Right renal cortex interstitium (tissue), 3 donors: ENCODE measurements at places on chromosomes 4 and X. TPM values are rescaled to one million over a fixed set of nuclear protein-coding genes. Genes with fewer than 3 reads are reported as not detected.

DNA sequence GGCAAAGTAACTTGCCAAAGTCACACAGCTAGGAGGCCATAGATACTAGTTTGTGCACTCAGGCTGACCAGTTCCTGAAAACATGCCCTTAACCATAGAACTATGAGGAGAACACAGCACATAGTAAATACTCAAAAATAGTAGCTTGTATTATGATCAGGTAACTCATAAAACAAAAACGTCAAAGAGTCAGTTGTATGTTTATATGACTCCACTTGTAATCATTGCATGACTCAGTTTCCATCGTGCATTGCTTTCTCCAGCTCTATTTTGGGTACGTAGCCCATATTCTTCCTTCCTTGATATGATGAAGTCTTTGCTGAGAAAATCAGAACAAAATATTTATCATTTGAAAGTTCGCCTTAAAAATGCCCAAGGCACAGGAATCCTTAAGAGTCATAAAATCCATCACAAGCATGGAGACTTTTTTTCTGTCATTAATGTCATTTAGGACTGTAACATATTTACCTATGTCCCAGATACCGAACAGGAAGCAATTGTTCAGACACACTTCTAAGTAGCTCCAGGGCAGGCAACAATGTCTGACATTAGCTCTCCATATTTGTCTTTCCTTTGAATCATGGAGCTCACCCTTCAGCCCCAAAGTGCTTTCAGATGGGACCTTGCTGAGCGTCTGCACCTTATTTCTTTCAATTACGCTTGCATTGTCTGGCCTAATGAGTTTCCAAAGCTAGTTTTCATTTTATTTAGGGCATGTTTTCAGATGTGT is 11.2 kb upstream of the MID1 start:
- DNase-seq = no peak

ADGRL3 gene
- 24.5 TPM for polyA plus RNA-seq

GRCh38 chr4:17218786-17219185 is 293.1 kb downstream of the QDPR start:
- DNase-seq = no peak

DNA sequence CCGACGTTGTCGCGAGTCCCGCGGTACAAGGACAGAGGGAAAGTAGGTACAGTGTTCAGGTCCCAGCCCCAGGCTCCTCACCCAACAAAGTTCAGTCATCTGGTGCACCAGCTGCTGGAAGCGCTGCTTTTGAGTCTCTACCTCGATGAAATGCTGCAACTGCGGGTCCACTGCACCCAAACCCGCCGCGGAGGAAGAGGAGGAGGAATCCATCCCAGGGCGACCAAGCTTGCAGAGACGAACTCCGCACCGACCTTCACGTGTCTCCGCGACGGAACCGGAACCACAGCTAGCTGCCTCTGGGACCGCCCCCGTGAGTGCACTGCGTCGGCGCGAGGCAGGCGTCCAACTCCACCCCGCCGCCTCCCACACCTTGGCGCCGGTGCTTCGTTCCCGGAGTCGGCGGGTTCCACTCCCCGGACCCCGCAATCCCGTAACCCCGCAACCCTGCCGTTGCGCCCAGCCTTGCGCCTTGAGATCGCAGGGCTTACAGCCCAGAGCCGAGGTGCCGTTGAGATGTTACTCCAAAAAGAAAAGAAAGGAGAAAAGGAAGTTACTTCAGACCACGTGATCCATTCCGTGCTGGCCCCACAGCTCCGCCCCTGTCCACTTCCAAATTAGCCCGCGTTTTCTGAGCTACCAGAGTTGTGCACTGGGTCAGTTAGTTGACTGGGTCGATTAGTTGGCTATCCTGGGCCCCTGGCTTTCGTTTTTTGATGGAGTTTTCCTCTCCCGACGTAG is at the start of gene TIMM8A:
TIMM8A (minus strand) TSS at position 291 of the 741 bp plus-strand sequence; CDS start at position 213, 78 bp downstream.
- DNase-seq = peak; percentile 48

DNA sequence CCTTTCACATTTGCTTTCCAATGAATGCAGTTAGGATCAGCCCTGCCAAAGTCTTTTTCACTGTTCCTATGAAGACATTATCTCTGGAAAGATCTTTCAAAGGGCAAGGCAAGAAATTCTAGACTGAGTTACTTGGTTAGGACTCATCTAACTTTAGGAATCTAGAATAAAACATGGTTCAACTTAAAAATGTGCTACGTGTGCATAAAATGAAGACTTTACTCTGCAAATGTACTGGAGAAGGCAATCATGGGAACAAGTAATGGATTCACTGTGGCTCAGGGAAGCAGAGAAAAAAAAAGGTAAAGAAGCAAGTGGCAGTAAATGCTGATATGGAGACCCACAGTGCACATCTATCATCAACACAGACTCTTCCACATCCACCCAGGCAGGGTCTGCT is 297.4 kb downstream of the HNRNPD start:
- DNase-seq = no peak

DNA sequence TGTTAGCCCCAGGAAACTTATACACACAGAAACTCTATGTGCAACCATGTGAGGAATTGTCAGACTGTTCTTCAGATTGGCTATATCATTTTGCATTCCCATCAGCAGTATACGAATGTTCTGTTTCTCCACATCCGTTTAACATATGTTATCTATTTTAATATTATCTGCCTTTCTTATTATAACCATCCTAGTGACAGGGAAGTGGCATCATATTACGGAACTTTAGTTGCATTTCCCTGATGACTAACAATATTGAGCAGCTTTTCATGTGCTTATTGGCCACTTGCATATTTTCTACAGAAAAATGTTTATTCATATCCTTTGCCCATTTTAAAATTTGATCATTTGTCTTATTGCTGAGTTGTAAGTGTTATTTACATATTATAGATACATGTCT is 36.5 kb upstream of the IL15 start:
- DNase-seq = no peak

DNA sequence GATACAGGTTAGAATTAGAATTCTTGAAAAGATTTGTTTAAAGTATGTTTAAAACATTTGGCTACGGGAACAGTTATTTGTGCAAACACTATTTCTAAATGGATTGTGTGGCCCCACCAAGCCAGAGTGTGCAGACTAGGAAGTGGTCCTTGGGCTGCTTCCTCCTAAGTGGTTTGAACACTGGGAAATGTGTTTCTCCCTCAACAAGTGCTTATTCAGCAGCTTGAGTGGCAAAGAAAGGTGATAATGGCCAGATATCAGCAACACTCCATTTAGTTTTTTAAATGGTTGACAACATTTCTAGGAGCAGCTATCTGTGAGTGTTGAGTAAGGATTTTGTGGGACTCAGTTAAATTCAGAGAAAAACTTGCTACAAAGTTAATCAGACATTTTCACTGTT is 141.4 kb upstream of the LNX1 start:
- DNase-seq = no peak

ABCG2 gene
- 8.3 TPM for polyA plus RNA-seq

- DNase-seq = no peak
Measured at GRCh38 chrX:106404512-106404911, 207.3 kb upstream of the RADX start.

DNA sequence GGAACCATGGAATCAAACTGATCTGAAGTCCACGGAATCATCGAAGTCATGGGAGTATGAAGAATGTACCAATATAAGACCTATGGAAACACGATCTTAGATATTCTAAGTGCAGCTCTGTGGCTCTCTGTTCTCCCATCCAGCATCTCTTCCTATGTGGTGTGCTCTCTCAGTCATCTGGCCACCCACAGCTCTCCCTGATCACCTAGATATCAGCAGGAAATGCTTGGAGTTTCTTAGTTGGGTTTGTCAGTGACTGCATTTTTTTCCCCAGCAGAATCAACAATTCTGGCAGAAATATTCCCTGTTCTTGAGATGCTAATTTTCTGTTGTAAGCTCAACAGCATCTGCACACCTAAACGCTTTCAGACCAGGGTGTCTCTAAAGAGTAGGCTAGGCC is 94.1 kb downstream of the GC start:
- no peak for DNase-seq

DNA sequence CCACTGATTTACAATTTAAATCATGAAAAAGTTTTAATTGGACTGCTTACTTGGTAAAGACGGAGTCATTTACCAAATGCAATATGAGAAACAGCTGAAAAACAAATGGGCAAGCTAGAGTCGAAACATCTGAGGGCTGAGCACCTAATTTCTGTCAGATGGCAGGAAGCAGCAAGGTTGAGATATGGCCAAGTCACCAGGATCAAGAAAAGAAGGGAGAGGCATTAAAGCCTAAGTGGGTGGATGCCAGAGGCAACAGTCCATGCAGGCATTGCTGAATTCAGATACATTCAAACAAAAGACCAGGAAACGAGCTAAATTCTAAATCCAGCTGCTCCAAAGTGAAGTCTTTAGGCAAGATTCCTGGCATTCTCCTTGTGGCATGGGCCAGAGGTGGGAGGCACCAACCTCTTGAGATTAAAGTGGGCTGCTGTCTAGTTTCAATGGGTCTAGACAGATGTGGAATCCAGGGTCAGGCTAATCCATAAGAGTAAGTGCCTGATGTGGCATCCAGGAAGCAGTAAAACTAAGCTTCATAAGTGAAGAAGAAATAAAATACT is 8.0 kb upstream of the ARSJ start:
- no peak for DNase-seq

GRCh38 chr4:156654410-156654809 is 317.2 kb downstream of the PDGFC start:
- no peak for DNase-seq

CCNI gene
- 442 TPM for polyA plus RNA-seq

GRCh38 chrX:63761639-63762038 is 23.4 kb downstream of the ARHGEF9 start:
- no peak for DNase-seq

GRCh38 chr4:2862528-2862927 is 18.9 kb downstream of the ADD1 start:
- DNase-seq = no peak

TMPRSS11F gene
- not detected for polyA plus RNA-seq

TMPRSS11D gene
- not detected for polyA plus RNA-seq

DNA sequence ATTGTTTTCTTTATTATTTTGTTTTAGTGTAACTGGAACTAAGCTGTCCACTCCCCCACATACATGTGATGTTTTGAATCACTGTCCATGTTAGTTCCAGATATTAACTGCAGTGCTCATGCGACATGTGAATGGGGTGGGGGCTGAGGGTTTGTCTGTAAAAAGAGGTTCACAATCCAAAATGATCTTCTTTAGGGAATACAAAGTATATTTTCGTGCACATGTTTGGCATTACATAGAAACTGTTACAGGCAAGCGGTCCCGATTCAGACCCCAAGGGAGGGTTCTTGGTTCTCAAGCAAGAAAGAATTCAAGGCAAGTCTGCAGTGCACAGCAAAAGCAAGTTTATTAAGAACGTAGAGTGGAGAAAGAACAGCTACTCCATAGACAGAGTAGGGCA is 296.5 kb upstream of the CLNK start:
- no peak for DNase-seq

- no peak for DNase-seq
Measured at GRCh38 chr4:75566911-75567310, 11.0 kb downstream of the ODAPH start.

NLRP2B gene
- polyA plus RNA-seq = 0.07 TPM

MAGEA2B gene
- not detected for polyA plus RNA-seq

GRCh38 chr4:92270908-92271307 is 32.9 kb upstream of the GRID2 start:
- no peak for DNase-seq

DNA sequence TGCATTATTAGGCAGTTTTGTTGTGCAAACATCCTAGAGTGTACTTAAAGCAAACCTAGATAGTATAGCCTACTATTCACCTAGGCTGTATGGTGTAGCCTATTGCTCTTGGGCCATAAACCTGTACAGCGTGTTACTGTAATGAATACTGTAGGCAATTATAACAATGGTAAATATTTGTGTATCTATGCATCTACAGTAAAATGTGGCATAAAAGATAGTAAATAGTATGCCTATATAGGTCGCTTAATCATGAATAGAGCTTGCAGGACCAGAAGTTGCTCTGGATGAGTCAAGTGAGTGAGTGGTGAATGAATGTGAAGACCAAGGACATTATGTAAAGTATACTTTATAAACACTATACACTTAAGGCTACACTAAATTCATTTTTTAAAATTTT is 16.6 kb downstream of the USO1 start:
- DNase-seq = no peak

DNA sequence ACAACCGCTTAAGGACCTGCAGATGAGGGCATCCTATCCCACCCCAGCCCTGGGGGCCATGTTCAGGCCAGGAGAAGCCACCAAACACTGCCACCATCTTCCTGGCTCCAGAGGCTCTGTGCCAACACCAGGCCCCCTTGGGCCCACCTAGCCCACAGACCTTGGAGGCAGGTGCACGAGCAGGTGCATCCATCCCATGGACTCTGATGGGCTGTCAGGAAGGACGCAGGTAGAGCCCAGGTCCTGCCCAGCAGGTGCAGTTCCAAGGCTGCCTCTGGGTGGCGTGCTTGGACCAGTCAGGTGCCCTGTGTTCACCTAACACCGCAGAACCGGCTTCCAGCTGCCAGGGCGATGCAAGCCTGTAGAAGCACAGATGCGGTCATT is 22.8 kb upstream of the PDE6B start:
- DNase-seq = peak; percentile 48

- no peak for DNase-seq
Measured at GRCh38 chrX:111561851-111562250, 50.4 kb downstream of the SERTM2 start.

DNA sequence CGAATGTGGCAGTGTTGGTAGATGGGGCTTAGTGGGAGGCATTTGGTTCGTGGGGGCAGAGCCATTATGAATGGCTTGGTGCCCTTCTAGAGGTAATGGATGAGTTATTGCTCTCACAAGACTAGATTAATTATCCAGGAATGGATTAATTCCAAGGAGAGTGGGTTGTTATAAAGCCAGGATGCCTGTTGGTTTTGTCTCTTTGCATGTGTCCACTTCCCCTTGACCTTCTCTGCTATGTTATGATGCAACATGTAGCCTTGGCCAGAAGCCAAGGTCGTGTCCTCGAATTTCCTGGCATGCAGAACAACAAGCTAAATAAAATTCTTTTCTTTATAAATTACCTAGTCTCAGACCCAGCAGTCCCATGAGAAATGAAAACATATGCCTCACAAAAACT is 111.2 kb upstream of the PLS3 start:
- no peak for DNase-seq

GRCh38 chr4:185242749-185243533 is 33.5 kb downstream of the SNX25 start:
- no peak for DNase-seq

DNA sequence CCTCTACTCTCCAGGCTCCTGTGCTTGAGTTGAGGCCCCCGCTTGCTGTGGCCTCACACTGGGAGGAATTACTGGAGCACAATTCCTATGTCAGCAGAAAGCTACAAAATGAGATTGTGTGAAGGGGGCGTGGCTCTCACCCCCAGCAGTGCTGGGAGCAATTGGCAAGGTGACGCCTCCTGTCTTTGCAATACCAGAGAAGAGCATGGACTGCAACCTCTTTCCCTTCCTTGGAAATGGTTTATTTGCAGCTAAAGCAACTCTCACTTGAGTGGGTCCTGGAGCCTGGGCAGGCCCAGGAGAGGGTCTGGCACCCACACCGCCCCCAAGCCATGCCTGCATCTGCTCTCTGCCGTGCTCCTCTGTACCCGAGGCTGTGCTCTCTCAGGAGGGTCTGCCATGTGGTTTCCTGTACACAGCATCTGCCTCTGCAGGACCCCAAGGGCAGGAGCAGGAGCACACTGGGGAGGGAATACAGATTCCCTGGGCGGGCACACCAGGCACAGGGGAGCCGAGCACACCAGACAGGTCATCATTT is 32.9 kb upstream of the HGFAC start:
- DNase-seq = no peak

PTCHD1 gene
- 0.43 TPM for polyA plus RNA-seq
